ENCODE measurements at places on chromosomes 16 and 17.

DNA sequence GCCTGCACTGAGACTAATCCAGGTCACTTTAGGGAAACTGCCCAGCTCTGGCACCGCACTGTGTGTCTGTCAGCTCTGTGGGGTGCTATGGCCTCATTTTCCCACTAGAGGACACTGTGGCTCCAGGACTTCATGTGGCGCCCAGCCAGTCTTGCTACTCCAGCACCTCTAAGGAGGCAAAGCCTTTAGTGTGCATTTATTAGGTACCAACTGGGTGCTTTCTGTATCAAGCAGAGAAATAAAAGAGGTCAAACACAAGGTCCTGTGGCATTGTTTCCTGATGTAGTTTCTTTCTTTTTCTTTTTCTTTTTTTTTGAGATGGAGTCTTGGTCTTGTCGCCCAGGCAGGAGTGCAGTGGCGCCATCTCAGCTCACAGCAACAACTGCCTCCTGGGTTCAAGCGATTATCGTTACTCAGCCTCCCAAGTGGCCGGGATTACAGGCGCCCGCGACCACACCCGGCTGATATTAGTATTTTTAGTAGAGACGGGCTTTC is 12.5 kb upstream of the RHBDL3 start:
- peak; percentile 54 for DNase-seq

DNA sequence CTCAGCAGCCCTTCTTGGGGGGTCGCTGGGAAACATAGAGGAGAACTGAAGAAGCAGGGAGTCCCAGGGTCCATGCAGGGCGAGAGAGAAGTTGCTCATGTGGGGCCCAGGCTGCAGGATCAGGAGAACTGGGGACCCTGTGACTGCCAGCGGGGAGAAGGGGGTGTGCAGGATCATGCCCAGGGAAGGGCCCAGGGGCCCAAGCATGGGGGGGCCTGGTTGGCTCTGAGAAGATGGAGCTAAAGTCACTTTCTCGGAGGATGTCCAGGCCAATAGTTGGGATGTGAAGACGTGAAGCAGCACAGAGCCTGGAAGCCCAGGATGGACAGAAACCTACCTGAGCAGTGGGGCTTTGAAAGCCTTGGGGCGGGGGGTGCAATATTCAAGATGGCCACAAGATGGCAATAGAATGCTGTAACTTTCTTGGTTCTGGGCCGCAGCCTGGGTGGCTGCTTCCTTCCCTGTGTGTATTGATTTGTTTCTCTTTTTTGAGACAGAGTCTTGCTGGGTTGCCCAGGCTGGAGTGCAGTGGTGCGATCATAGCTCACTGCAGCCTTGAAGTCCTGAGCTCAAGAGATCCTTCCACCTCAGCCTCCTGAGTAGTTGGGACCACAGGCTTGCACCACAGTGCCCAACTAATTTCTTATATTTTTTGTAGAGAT is 3.4 kb downstream of the STH start:
- DNase-seq: peak; percentile 75

DNA sequence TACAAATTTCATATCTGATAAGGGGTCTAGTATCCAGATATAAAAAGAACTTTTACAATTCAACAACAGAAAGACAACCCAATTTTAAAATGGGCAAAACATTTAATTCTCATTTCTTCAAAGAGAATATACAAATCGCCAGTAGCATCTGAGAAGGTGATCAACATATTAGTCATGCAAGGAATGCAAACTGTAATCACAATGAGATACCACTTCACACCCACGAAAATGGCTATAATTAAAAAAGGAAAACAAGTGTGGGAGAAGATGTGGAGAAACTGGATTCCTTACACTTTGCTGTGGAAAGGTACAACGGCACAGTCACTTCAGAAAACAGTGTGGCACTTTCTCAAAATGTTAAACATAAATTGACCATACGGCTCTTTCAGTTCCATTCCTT is 168.2 kb downstream of the VPS53 start:
- DNase-seq: no peak

DNA sequence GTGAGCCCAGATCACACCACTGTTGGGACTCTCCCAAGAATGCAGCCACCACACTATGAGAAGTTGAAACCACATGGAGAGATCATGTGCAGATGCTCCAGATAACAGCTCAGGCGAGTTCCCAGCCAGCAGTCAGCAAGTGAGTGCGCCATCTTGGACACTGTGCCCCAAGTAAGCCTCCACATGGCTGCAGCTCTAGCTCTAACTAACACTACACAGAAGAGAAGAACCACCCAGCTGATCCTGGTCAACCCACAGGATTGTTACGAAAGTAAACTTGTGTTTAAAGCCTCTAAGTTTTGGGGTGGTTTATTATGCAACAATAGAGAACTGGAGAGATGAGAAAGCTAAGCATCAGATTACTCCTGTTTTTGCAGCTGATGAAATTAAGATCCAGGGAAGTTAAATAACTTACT is 25.8 kb downstream of the SLC38A7 start:
- DNase-seq: no peak

DNA sequence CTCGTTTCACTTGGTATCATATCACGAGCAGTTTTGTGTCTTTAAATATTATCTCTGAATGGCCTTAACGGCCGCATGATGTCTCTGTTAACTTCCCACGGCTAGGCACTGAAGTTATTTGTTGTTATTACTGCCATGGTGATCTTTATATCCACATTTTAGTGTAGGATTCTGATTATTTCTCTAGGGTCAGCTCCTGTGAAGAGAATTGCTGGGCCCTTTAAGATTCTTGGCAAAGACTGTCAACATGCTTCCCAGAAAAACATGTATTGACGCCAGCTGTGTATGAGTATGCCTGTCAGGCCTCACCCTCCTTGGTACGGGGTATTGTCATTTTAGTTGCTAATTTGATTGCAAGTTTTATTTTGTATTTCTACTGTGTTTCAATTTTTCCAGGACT is 263.5 kb downstream of the SNX29 start:
- no peak for DNase-seq

- DNase-seq: no peak
Measured at GRCh38 chr17:9410301-9410700, 165.3 kb downstream of the STX8 start.

GRCh38 chr17:74737299-74738050 is 419 bp downstream of the RAB37 start:
- DNase-seq: no peak

DNA sequence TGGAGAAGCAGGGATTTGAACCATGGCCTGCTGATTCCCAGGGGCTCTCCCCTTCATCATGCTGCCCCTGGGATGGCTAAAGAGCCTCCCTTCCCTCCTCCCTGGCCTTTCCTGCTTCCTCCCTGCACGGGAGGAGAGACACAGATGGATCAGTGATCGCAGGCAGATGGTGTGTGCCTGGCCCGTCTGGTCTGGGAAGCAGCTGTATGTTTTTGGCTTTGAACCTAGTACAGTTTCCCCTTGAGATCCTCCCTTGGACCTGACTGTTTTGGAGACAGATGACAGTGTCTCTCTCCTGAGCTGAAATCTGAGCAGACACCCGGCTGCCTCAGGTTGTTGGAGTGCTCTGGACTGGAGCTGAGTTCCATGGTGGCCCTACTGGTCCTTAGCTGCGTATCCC is 29.0 kb upstream of the ATP2C2 start:
- DNase-seq: no peak

DNA sequence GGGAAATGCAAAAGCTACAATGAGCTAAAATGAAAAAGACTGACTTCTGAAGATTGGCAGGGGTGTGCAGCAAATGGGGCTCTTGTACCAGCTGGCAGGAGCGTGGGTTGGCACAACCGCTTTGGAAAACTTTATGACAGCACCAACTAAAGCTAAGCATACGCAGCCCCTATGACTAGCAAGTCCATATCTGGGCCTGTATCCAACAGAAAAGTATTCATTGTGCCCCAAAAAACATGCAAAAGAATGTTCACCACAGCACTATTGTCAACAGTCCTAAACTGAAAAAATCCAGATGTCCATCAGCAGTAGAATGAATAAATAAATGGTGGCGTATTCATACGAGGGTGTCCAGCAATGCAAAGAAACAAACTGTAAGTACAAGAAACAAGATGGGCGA is 22.6 kb upstream of the ITGA3 start:
- no peak for DNase-seq

- DNase-seq: no peak
Measured at GRCh38 chr17:41256291-41256685, 1.1 kb downstream of the KRTAP9-9 start.

- peak; percentile 65 for DNase-seq
Measured at GRCh38 chr16:85306071-85306792, 194.0 kb upstream of the CIBAR2 start.

GRCh38 chr16:85998171-85998867 is 99.4 kb downstream of the IRF8 start:
- DNase-seq: no peak

- DNase-seq: no peak
Measured at GRCh38 chr17:81354252-81354953, 40.9 kb upstream of the BAHCC1 start.

- no peak for DNase-seq
Measured at GRCh38 chr17:75430159-75430974, 24.9 kb upstream of the GRB2 start.

DNA sequence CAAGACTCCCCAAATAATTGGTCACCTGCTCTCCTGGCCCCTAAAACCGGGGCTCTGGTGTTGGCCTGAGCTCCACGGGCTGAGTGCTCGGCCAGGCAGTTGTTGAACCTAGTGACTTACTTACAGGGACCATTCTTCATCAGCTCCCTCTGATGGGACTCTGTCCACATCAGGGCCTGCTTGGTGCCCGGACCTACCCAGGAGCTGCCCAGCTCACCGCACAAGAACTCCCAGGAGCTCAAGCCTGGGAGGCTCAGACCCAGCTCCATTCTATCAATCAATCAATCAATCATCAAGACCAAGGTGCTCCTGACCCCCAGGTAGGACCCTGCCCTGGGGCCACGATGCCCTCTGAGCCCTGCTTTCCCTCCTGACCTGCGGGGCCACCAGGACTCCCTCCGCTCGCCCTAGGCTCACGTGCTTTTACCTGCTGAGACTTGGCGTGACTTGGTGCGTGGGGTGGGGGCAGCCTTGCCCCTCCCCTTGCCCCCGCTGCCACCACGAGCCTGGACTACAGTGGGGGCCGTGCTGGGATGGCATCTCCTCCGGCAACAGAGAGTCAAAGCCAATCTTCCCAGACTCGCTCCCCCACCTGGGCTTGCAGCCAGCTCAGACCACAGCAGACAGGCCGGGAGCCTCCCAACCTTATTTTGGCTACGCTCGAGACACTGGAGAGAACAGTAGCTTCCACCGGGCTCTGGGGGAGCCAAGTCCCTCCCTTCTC is 15.7 kb downstream of the IL34 start:
- no peak for DNase-seq

DNA sequence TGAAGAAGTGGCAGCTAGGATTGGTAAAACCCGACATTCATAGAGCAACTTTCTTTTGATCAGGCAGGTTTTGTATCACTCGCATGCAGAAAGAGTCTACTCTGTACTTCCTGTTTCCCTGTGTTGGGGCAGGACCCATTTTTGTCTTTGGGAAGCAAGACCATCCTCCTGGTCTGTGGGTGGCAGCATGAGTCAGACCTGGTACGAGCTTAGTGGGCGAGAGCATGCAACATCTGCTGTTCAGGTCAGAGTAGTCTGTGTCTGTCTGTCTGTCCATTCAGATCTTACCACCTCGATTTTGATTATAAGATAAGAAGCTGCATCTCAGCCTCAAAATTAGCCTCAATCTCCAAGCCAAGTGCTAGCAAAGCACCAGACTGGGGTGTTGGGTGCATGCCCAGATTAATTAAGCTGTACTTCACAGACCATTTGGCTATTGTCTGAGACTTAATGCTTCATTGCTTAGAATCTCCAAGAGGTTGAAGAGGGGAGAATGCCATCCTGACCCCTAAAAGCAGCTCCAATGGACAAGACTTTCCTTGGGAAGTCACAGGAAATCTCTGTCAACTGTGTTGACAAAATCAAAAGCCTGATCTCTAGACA is 110.9 kb downstream of the XYLT1 start:
- DNase-seq: peak; percentile 34

- no peak for DNase-seq
Measured at GRCh38 chr17:622356-622755, 92.3 kb downstream of the VPS53 start.

- no peak for DNase-seq
Measured at GRCh38 chr16:27129401-27129800, 62.7 kb downstream of the C16orf82 start.

DNA sequence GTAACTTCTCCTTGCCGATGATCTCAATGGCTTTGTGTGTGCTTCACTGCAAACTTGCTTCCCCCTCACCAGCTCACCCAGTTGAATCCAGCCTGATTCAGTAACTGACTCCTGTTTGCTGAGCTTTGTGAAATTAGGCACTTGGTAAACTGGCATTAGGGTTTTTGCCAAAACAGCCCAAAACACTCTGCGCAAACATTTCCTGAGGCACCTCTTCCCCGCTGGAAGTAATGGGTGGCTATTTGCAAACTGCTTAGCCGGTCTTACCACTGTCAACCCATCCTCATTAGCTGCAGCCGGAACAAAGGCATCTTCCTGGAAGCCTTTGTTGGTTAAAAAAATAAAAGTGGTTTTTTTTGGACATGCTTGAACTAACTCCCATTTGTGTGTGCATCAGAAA is 353.2 kb downstream of the MAF start:
- DNase-seq: no peak

DNA sequence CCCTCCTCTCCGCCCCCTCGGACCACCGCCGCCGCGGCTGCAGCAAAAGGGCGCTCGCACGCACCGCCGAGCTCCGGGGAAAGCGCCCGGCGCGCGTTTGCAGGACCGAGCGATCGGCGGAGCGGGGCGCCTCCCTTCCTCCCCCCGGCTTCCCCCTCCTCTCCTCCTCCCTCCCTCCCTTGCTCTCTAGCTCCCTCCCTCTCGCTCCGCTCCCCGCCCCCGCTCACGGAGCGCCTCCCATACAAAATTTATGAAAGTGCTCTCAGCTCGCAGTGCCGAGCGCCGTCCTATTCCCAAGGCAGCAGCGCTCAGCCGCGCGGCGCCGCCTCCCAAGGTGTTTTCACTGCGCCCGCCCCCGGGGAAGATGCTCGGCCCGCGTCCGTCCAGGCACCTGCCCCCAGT is at the start of gene RTN4RL1:
RTN4RL1 (minus strand) TSS at position 115 of the 402 bp plus-strand sequence. CDS start 469 bp downstream, outside the sequence.
- DNase-seq: peak; percentile 66

DNA sequence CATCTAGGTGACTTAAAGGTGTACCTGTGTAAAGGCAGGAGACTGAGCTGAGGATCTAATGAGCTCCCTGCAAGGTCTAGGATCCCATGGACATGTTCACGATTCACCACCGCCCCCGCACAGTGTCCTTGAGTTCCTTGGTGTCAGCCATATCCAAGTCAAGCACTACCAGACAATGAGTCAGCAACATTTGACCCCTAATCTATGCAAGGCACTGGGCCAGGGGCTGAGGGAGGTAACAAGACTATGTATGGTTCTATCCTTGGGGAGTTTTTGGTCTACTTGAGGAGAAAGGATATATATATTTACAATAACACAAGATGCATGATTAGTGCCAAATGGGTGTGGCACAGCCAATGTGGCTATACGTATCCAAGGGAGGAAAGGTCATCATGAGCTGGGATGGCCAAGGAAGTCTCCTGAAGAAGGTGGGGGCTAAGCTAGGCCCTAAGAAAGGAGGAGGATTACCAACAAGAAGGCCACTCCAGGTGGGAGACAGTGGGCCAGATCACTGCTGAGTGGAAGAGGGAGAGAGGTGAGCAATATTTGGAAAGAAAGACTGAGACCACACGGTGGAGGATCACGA is 35.0 kb downstream of the ITGB3 start:
- no peak for DNase-seq
